ENCODE measurements at places on chromosomes 1 and 21.
A peak's percentile ranks its signal among the peaks of the same experiment; 100 is the strongest.

- H3K27ac ChIP-seq = peak overlapping the region; percentile 36
- no peaks in the 10 kb centered on the region for H3K36me3 ChIP-seq
- peak; percentile 77 for DNase-seq
- no peaks in the 10 kb centered on the region for H3K27me3 ChIP-seq
Observed at GRCh38 chr1:36248250-36248894, 24.1 kb downstream of the THRAP3 start.

DNA sequence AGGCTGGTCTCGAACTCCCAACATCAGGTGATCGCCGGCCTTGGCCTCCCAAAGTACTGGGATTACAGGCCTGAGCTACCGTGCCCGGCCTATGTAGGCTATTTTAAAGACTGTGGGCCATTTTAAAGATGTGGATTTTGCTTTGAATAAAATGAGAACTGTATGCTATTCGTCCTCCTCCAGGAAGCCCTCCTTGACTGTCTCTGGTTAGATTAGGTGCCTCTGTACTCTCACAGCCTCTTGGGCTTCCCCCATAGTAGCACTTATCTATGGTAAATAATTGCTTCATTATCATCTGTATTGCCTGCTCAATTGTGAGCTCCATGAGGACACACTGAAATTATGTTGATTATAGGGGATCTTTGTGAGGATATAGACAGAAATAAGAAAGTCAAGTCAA lies 20.5 kb upstream of the ERI3 start:
- no peak overlapping the region for H3K27ac ChIP-seq
- no peaks in the 10 kb centered on the region for H3K4me1 ChIP-seq
- no peak for DNase-seq
- H3K27me3 ChIP-seq = no peaks in the 10 kb centered on the region

DNA sequence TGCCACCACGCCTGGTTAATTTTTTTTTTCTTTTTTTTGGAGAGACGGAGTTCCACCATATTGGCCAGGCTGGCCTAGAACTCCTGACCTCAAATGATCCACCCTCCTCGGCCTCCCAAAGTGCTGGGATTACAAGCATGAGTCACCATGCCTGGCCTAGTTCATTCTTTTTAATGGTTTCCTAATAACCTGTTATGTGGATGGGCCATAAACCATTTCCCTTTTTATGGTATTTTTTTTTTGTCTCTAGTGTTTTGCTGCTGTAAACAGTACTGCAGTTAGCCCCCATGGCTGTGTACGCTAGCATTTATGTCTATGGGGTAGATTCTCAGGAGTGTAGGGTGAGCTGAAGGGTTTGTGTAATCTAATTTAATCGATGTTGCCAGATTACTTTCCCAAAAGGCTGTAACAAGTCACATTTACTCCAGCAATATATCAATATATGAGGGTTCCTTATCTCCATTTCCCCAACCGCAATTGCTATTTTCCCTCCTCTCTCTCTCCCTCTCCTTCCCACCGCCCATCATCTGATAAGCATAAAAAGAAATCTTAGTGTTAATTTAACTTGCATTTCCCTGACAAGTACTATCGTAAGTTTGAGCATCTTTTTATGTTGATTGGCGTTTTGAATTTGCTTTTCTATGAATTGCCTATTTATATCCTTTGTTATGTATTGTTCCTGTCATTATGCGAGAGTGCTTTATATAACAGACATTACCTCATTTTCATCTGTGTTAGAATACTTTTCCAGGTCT lies 28.7 kb downstream of the RCSD1 start:
- DNase-seq = no peak
- no peak overlapping the region for H3K4me3 ChIP-seq
- H3K27me3 ChIP-seq = no peaks in the 10 kb centered on the region
- no peaks in the 10 kb centered on the region for H3K36me3 ChIP-seq
- H3K27ac ChIP-seq = no peak overlapping the region

- H3K36me3 ChIP-seq = no peaks in the 10 kb centered on the region
- H3K4me1 ChIP-seq = no peaks in the 10 kb centered on the region
- no peak for DNase-seq
- no peaks in the 10 kb centered on the region for H3K27me3 ChIP-seq
Observed at GRCh38 chr1:78355656-78356055, 135.1 kb upstream of the PTGFR start.
